Activated CD4-positive, alpha-beta T cell treated with anti-CD3 and anti-CD28 coated beads for 24 hours (primary cell): ENCODE measurements at places on chromosomes 6 and 20.

DNA sequence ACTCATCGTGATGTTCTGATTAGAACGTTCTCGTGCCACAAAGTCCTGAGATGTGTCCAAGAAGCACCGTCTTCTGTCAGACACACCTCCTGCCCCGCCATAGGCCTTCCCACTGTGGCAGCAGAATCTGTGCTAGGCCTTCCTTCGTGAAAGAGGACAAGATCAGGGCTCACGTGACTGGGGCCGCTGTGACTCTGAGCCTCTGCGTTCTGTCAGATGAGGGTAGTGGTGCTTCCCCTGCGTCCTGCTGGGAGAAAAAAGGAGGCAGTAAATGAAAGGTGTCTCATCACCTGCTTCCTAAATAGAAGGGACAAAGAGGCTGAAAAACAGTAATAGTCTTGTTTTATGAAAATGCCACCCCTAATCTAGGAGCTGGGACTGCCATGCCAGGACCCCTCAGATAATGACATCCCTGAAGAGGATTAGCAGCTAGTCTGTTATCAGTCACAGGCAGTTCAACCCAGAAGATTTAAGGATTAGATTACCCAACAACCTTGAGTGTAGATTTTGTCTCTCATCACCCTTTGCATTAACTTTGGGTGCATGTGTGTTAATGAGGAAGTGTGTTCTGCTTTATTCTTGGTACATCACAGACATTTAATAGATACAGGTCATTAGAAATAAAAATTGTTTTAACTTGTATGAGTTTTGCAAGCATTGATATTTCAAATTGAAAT lies 4.1 kb downstream of the DNAJC5 start:
- DNase-seq: no peak

GRCh38 chr6:81892891-81893290 lies 140.4 kb upstream of the TENT5A start:
- no peak for DNase-seq

GRCh38 chr20:59405226-59406200 lies 105.1 kb downstream of the EDN3 start:
- no peak for DNase-seq

DNA sequence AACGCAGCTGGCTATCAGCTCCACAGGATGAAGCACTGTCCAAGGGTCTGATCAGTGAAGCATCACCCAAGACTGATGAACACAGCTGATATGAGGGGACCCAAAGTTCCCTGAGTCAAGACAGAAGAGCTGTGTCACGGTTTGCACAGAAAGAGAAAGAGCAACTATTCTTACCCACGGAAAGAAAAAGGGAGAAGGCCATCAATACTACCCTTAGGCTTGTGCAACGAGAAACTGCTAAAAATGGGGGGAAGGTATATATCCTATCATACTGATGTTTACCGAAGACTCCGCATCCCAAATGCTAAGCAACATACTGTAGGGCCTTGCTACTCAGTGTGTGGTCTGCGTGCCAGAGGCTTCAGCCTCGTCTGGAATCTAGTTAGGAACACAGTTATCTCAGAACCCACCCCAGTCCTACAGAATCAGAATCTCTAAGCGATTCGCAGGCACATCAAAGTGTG lies 665 bp downstream of the FASTKD5 start:
- no peak for DNase-seq

DNA sequence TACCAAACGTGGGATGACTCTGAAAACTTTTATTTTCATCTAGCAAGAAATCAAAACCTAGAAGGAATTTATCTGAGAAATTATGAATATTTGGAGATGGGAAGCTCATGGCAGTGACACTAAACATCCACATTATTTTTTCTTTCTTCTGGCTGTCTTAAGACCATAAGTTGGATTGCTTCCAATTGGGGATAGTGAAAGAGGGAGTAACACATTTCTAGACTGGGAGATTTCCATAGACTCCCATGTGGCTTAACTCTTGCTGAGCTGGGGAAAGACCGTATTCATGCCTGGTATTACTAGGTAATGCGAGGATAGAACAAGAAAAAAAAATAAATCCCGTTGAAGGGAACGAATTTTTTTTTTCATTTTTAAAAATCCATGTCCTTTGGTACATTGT lies 120.0 kb downstream of the UTRN start:
- no peak for DNase-seq

GRCh38 chr6:7578516-7578915 lies 11.5 kb upstream of the SNRNP48 start:
- DNase-seq: no peak

GRCh38 chr6:7763881-7764280 lies 38.0 kb downstream of the BMP6 start:
- DNase-seq: no peak
